Kidney epithelial cell (primary cell): ENCODE measurements at places on chromosomes 16 and 17.

DNA sequence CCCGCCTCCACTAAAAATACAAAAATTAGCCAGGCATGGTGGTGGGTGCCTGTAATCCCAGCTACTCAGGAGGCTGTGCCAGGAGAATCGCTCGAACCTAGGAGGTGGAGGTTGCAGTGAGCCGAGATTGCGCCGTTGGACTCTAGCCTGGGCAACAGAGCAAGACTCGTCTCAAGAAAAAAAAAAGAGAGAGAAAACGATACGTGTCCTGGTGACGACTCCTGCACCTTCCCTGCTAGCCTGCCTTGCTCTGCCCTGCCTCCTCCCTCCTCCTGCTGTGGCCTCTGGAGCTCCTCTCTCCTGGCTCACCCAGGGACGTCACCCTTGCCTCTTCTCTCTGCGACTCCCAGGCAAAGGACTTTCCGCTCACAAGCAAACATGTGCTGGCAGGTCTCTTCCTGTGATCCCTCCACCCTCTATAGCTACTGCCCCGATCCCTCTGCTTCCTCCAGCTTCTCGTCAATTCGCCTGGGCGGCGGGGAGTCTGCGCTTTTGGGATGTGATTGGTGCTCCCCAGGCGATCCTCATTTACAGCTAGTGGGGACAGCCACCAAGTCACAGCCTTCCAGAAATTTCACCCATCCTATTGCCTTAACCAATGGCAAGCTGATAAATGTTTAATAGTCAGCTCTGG lies 25.5 kb upstream of the CBX4 start:
- DNase-seq = no peak

- no peak for DNase-seq
Measured at GRCh38 chr16:54703339-54703738, 227.3 kb upstream of the IRX5 start.

GRCh38 chr17:44965481-44966234 lies 2.4 kb downstream of the C1QL1 start:
- no peak for DNase-seq

GRCh38 chr17:81309140-81309858 lies 14.2 kb upstream of the SLC38A10 start:
- DNase-seq = no peak
